ENCODE measurements at places on chromosomes 4 and X. TPM values are rescaled to one million over a fixed set of nuclear protein-coding genes. Genes with fewer than 3 reads are reported as not detected.

Gene RAI2
- total RNA-seq: not detected

Gene HSD17B13
- total RNA-seq: 0.10 TPM

Gene CFI
- total RNA-seq: 1.1 TPM

Gene SFRP2
- not detected for total RNA-seq

All from A172 (cell line).